ENCODE measurements at places on chromosomes 7 and 10.

- no peak for DNase-seq
Measured at GRCh38 chr10:45280113-45280760, 35.2 kb downstream of the OR13A1 start.

- no peak for DNase-seq
Measured at GRCh38 chr7:151700586-151701165, 176.2 kb downstream of the PRKAG2 start.

GRCh38 chr10:5932345-5932744, 42.3 kb downstream of the FBH1 start:
- DNase-seq: no peak

DNA sequence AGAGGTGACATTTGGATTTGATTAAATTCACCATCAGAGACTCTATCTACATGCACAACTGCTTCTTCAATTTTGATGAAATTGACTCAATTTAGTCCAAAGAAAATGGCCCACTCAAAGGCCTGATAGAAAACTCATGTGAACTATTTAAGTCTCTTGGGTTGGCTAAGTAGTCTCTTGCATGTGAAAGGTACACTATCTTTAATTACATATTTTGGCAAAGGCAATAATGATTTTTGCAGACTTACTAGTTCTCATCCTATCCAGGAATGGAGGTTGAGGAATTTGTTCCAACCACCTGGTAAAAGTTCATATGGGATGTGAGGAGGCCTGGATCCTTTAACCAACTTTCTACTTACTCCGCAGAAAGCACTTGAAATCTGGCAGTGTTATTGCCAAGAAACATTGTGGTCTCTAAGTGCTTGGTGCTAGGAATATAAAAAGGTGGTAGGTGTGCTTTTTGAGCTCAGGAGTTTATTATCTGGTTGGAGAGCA, 618.6 kb upstream of the MKI67 start:
- DNase-seq: no peak

DNA sequence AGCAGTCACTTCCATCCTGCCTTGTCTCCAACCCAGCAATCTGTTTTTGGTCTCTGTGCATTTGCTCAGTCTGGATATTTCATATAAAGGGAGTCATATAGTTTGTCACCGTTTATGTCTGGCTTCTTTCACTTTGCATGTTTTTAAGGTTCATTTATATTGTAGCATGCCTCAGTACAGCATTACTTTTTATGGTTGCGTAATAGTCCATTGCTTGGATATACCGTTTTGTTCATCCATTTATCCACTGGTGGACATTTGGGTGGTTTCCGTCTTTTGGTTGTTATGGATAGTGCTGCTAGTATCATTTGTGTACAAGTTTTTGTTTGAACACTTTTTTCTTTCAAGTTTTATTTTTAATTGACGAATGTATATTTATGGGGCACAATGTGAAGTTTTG, 18.2 kb downstream of the TBC1D12 start:
- DNase-seq: no peak

Data from activated CD8-positive, alpha-beta memory T cell treated with anti-CD3 and anti-CD28 coated beads, Interleukin-2, amount 50 U/mL, for 48 hours (primary cell).